ENCODE measurements at places on chromosomes 5 and 9.

- no peak for DNase-seq
Observed at GRCh38 chr9:118189615-118190014, 485.4 kb downstream of the TLR4 start.

DNA sequence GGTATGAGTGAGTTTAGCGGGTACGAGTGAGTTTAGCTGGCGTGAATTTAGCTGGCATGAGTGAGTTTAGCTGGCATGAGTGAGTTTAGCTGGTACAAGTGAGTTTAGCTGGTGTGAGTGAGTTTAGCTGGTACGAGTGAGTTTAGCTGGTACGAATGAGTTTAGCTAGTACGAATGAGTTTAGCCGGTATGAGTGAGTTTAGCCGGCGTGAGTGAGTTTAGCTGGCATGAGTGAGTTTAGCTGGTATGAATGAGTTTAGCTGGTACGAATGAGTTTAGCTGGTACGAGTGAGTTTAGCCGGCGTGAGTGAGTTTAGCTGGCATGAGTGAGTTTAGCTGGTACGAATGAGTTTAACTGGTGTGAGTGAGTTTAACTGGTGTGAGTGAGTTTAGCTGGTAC is 41.0 kb downstream of the PNPLA7 start:
- no peak for DNase-seq

- no peak for DNase-seq
Observed at GRCh38 chr9:36164372-36164771, 4.8 kb upstream of the CCIN start.

- no peak for DNase-seq
Observed at GRCh38 chr5:168359820-168360460, 68.5 kb downstream of the WWC1 start.

DNA sequence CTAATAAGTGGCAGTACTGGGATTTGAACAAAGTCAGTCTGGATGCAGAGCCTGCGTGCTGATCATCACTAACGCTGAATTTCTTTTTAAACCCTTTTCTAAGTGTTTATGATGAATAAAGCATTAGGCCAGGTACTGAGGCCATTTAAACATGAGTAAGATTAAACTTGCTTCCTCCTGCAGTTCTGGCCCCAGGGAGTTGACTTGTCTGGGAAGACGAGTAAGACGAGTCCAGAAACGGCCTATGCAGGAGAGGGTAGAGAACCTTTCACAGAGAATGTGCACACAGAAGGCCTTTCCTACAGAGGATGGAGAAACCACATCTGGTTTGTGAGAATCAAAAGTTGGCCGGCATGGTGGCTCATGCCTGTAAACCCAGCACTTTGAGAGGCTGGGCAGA is 42.9 kb downstream of the SPRY4 start:
- no peak for DNase-seq

DNA sequence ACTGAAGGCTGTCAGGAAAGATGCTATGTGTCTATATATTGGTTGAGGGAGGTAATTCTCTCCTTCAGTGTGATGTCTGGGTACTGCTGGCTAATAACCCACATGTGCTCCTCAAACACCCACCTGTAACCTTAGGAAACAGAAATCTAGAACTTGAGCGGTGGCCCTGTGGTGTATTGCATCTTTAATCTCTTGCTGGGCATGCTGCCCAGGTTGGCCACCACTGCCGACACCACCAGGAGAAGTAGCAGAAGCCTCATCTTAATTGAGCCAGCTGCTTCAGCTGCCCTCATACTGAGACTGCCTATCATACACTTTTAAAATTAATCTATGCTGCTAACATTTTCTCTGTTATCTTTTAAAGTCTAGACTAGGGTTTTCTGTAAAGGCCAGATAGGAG is 103.5 kb upstream of the C5orf63 start:
- no peak for DNase-seq

GRCh38 chr9:128162215-128163026 is 2.4 kb downstream of the BBLN start:
- no peak for DNase-seq

GRCh38 chr9:137074657-137075274 is 2.6 kb upstream of the UAP1L1 start:
- DNase-seq = no peak

DNA sequence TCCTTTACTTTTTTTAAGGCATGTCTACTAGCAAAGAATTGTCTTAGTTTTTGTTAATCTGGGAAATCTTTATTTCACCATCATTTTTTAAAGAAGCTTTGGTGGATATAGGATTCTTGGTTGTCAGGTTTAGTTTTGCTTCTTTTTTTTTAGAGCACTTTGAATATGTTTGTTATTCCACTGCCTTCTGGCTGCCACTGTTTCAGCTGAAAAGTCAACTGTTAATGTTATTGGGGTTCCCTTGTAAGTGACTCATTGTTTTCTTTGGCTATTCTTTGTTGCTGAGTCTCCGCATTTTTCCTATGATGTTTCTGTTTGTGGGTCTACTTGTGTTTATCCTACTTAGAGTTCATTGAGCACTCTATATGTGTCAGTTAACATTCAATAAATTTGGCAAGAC is 44.4 kb downstream of the PHAX start:
- no peak for DNase-seq

GRCh38 chr9:70408393-70409040 is 5.9 kb downstream of the KLF9 start:
- DNase-seq = no peak

DNA sequence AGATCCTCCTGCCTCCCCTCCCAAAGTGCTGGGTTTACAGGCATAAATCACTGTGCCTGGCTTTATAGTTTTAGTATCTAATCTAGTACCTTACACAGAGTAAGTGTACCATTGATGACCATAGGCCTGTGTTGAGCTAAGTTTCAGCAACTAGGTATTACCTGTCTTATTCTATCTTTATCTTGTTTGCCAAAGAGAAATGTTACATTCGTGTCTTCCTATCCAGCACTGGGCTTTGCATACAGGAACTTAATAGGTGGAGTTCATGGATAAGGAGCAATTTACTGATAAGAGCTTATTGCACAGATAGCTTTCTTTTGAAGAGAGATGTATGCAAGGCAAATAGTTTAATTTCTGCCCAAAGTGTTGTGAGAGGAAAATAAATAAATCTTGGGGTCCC is 30.5 kb downstream of the TXNDC8 start:
- no peak for DNase-seq

DNA sequence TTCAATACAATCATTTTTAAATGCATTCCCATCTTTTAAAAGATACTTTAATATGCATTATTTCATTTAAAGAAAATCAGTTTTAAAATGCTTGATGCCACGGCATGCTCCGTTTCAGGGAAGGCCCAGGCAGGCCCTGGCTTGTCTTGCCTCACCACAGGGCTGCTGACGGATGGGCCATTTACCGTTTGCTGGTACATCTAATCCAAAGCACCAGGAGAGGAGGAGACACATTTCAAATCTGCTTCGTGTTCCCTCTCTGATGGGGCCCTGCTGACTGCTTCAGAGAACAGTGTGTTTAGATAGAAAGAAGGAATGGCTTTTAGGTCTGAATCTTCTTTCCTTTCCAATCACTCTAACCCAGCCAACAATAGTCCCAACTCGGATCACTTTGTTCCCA is 185.2 kb downstream of the DCP2 start:
- DNase-seq = no peak

DNA sequence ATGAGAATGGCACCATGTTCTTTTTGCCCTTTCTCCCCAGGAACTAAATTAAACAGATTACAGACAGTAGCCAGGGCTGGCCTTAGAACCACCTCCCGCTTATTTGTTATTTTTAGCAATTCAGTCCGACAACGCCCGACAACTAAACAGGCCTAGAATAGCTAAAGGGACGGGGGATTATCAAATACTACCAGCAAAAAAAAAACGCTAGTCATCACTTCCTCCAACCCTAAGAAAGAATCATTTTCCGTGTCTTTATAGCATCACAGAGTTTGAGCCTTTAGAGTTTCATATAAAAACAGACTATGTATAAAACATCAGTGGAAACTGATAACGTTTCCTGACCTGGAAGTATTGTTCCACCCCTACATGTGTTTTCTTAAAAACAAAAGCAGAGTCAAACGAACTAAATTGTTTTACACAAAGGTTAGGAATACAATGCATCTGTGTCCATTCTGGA is 35.3 kb downstream of the PFDN1 start:
- DNase-seq = no peak

DNA sequence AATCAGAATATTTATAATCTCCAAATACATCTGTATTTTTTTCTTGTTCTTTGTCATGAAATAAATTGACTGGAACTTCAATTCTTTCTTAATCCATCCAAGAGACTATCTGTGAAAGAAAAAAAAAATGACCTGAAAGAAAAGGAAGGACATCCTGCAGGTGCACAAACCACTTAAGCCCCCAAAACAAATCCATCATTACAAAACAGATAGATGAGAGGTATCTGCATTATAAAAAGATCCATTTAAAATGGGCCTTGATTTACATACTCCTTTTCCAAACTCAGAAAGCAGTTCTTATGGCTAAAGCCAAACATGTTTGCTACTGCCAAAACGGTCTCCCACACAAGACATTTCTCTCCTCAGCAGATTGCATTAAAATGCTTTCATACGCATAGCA is 85.5 kb downstream of the ELAVL2 start:
- no peak for DNase-seq

- no peak for DNase-seq
Observed at GRCh38 chr5:80238097-80238496, 17.8 kb downstream of the SERINC5 start.

GRCh38 chr9:112011051-112011620 is 114.5 kb downstream of the UGCG start:
- DNase-seq = no peak

DNA sequence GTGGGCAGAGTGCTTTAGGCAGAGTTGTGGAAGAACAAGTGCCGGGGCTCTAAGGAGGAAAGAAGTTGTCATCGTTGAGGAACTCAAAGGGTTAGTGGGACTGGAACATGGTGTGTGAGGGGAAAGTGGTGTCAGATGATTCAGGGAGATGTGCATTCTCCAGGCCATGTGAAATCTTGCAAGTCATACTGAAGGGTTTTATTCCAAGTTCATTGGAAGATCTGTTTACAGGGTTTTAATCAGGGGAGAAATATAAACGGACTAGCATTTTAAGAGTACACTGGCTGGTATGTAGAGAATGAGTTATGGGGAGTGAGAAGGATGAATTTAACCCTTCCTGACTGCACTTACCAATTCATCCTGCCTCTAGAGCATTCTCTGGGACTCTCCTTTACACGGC is 49.3 kb downstream of the NR2F1 start:
- DNase-seq = no peak

GRCh38 chr5:113574417-113574816 is 60.9 kb downstream of the YTHDC2 start:
- no peak for DNase-seq

DNA sequence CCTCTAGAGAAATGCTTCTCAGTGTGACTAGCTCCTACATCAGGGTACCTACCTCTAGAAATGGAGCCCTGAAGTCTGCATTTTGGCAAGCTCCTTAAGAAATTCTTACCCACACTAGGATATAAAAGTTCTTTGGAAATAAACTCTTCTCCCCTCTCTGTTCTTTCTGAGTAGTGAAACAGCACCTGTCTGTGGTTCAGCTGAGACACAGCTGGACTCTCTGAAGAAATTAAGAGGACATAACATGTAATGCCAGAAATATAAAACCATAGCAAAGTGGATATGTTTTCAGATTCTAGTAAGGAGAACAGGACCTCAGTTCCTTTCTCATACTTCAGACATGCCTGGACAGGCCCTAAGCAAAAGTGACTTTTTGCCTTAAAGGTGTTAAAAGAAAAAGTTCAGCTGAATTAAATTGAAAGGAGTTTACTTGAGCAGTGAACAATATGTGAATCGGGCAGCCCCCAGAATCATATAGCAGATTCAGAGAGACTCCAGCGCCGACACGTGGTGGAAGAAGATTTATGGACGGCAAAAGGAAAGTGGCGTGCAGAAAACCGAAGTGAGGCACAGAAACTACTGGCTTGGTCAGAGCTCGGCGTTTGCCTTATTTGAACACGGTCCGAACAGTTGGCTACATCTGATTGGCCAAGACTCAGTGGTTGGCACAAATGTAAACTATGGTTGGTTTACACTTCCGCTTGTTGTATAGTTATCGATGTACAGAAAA is 64.5 kb downstream of the PRKACG start:
- DNase-seq = no peak

DNA sequence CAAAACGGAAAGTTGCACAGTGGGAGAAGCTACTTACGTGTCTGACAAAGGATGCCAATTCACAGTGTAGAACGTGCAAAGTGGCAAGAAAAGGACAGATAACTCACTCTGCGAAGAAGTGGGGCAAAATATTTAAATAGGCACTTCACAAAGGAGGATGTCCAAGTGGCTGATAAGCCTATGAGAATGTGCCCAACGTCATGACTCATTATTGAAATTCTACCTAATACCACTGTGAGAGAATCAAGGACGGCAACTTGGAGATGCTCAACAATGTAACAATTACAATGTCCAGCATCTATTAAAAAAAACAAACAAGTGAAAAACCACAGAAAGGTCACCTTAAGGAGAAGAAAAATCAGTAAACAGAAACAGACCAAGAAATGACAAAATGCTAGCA is 59.0 kb downstream of the NACC2 start:
- no peak for DNase-seq

DNA sequence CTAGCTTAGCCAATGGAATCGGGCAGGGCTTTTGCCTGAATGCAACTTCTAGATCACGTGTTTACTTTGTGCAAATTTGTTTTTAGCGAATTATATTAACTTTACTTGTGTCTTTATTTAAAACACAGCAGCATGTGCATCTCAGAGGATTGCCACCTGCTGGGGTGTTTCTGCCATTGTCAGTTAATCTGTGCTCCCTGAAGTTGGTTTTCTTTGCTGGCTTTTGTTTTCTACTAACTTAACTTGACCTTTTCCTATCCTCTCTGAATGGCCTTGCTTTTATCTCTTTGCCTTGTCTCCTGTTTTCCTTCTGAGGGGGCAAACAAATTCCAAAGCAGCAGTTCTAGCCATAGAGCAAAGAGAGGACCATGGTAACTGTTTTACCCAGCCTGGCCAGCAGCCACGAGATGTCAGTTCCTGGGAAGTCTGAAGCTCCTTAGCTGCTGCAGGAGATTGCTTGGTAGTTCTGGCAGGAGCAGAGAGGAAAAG is 67.6 kb downstream of the ARHGEF28 start:
- DNase-seq = no peak

DNA sequence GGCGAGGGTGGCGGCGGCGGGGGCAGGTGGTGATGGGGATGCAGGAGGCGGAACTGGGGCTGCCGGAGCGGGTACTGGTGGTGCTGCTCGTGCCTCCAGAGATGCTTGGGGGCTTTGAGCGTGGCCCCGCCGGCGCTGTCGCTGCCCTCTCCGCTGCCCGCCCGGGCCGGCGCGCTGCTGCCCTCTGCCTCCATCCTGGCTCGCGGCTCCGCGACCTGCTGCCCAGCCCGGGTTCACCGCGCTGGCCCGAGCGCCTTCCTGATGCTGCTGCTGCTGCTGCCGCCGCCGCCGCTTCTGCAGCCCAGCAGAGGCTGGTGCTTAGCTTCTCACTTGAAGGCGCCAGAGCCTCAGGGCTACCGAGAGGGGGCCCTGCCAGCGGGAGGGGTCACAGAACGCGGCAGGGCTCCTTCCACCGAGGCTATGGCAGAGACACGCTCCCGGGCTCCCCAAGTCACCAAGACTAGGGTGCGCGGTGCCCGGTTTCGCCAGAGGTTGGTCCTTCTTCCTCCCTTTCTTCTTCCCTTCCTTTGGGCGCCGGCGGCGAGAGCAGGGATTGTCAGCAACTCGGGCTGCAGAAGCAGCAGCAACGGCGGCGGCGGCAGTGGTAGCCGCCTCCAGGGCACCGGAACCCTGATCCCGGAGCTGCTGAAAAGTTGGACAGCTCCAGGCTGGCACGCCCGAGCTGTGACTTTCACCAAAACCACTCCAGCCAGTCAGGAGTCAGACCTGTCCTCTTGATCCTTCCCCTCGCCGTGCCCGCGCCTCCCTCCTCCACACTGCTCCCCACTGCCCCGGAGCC is at the start of gene PDE4D:
PDE4D (minus strand) TSS at position 298 of the 799 bp plus-strand sequence.
- DNase-seq = no peak

- no peak for DNase-seq
Observed at GRCh38 chr5:163624431-163624830, 119.0 kb downstream of the MAT2B start.
